K562 (cell line): ENCODE measurements at places on chromosomes 6 and 20.
A peak's percentile ranks its signal among the peaks of the same experiment; 100 is the strongest.

GRCh38 chr6:53295176-53295575 lies 53.6 kb downstream of the ELOVL5 start:
- DNase-seq, result no peak

DNA sequence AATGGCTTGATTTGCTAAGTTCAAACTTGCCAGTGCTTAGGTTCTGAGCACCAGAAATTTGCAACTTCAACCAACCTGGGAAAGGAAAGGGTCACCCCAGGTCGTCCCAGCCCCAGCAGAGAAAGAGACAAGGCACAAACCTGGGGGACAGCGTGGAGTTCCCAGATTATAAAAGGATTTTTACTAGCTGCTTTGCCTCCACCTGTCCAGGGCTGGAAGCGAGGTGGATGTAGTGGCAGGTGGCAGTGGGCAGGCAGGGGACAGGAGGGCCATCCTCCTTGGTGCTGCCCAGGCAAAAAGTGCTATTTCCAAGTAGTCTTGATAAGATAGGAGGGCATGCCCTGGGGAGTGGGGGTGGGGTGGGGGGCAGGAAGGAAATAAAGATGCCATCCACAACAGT lies 4.9 kb downstream of the PAX1 start:
- DNase-seq, result no peak

DNA sequence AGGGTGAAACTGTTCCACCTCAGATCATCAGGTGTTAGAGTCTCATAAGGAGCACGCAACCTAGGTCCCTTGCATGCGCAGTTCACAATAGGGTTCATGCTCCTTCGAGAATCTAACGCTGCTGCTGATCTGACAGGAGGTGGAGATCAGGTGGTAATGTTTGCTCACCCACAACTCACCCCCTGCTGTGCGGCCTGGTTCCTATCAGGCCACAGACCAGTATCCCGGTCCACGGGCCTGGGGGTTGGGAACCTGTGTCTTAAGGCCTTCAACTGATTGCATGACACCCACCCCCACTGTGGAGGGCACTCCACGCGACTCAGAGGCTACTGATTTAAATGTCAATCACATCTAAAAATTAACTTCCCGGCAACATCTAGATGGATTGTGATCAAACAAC lies 411.2 kb upstream of the SULF2 start:
- DNase-seq, result no peak

DNA sequence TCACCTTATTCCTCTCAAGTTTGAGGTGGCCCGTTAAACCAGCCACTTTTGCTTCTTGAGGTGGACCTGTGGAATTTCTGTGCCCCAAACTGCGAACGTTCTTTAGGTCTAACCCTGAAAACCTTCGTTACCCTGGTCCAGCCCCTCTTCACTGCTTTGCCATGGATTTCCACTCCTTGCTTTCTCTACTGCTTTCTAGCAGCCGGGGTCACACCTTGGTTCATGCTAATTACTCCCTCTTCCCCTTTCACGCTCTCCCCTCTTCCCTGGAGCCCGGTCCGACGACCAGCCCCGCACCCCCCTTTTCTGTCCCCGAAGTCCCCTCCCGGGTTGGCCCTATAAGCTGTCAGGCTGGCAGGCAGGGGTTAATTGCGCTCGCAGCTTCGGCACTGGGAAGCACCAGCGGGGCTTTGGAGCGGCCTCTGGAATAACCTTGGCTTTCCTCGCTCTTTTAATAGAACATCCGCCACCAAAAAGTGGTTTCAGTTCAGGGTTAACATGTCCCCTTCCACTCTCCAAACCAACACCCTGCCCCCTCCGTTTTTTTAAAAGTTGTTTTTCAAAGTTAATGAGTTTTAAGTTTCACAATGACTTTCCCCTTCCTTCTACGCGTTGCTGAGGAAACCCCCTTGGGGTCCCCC lies 1.4 kb upstream of the HIVEP1 start:
- DNase-seq, result peak; percentile 31

DNA sequence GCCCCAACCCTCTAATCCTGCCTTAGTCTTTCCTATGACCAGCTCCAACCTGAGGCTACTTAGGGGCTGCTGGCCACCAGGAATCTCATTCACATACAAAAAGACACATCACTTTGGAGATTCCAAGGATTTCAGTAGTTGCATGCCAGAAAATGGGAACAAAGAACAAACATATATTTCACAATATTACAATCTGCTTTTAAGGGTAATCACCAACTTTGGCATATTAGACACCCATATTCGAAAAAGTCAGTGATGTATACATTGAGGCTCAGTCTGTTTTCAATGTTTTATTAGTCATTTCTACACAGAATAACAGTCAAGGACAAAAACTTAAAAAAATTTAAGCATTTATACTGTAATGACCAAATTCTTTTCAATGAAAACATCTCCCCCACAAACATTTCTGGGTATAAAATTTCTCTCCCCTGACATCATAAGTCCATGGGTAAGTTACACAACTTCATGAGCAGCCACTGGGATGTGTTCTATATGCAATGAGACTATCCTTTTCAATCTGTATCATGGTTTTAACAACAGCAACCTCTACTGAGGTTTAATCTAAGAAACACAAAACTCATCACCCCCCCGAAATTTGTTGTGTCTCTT lies 103.5 kb downstream of the MAP7 start:
- no peak for DNase-seq

- no peak for DNase-seq
Measured at GRCh38 chr6:1153696-1154245, 158.1 kb upstream of the FOXQ1 start.

DNA sequence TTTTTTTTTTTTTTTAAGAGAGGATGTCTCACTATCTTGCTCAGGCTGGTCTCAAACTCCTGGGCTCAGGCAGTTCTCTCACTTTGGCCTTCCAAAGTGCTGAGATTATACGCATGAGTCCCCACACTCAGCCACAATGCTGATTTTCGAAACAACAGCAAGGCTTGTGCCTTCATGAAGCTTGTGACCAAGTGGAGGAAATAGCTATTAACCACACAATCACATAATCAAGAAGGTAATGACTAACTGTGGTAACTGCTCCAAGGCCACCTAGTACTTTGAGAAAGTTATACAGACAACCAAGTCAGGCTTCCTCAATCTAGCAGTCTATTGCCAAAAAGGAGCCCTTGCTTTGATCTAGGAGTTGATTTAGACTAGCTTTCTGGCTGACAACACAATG lies 46.3 kb downstream of the SOD2 start:
- DNase-seq, result no peak

DNA sequence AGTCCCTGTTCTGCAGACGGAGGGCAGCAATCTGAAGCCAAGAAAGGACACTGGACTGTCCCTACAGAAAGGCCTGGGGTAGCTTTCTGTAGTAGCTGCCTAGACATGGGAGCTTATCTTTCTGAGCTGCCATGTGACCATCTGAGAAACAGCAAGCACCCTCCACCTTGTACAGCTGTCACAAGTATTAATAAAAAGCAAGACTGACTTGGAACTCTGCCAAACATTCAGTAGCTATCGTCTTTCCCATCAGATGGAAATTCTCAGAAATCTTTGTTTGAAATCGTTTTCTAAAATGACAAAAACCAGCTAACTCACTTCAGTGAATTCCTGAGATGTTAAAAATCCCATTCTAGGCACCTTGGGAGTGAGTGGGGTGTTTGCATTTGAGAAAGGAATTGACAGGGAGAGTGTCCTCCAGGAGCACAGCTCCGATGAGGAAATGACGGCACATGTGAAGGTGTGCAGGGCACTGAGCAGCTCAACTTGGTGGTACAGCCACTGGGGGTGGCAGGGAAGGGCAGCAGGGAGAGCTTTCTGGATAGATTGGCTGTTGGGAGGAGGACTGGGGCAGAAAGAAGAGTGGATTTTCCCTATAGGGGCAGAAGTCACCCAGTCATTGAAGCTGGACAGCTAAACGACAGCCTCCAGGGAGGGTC lies 24.5 kb downstream of the ACSS1 start:
- no peak for DNase-seq

DNA sequence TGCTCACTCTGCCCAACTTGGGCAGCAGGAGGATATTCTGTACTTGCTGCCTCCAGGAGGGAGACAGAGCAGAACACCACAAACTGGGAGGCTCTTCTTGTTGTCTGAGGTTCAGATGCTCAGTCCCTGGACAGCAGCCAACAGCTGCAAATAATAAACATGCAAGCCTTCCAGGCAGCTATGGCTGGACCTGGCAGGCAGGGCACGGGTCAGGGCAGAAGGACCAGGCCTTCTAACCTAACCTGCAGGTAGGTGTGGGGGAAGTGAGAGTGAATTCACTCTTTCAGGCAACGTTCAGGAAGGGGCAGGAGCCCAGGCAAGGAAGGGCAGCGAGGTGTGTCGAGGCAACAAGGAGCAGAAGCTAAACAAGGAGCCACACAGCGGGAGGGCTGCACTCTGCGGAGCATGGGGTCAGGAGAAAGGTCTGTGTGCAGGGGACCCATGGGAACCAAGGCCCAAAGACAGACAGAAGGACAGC lies 31.5 kb downstream of the NINL start:
- DNase-seq, result no peak

DNA sequence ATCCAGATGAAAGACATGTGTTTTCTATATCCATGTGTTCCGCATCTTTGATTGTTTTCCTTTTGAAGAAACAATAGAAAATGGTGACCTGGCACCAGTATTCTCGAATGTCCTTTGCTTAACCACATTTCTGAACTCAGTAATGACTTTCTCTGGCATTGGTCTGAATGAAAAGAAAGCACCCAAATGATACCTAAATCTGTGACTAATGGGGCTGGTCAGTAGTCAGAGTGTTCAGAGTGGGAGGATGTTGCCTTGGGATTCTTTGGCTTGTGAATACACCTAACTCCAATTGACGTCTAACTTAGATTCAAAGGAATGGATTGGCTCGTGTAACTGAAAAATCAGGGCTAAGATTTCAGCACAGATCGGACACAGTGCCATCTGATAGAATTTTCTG lies 27.1 kb downstream of the PARD6B start:
- DNase-seq, result no peak

- DNase-seq, result no peak
Measured at GRCh38 chr6:52016915-52017748, 70.3 kb downstream of the PKHD1 start.

- no peak for DNase-seq
Measured at GRCh38 chr6:107353773-107354382, 105.5 kb downstream of the PDSS2 start.

GRCh38 chr6:149895833-149896271 lies 2.1 kb downstream of the RAET1E start:
- peak; percentile 7 for DNase-seq

DNA sequence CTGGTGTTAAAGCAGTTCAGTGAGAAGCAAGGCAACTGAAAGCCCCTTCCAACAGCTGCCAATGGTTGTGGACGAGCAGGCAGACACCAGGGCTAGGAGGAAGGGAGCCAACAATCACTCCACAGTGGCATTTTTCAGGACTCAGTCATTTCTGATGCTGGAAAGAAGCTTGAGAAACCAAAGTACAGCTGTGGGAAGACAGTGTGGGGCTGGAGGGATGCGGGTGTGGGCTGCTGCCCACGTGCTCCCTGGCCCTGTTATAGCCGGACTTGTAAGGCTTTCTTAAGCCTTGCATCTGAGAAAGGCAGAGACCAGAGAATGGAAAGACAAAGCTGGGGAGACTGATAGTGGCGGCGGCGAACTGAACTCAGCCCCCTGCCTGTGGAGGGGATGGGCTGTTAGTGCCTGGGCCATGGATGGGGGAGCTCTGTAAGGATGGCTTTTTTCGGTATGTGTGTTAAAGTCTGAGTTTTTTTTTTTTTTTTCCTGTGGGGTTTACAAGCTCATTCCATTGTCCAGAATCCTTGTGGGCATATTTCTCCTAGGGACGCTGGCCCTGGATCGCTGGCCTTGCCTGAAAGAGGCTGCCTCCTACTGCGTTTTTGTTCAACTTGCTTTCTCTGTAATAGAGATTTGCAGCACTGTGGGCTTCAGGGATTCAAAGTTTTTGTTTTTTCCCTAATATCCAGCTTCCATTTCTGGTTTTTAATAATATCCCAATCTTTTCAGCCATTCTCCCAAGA lies 91.7 kb downstream of the GJA10 start:
- peak; percentile 27 for DNase-seq

- no peak for DNase-seq
Measured at GRCh38 chr6:133590814-133591213, 298.1 kb upstream of the TCF21 start.

DNA sequence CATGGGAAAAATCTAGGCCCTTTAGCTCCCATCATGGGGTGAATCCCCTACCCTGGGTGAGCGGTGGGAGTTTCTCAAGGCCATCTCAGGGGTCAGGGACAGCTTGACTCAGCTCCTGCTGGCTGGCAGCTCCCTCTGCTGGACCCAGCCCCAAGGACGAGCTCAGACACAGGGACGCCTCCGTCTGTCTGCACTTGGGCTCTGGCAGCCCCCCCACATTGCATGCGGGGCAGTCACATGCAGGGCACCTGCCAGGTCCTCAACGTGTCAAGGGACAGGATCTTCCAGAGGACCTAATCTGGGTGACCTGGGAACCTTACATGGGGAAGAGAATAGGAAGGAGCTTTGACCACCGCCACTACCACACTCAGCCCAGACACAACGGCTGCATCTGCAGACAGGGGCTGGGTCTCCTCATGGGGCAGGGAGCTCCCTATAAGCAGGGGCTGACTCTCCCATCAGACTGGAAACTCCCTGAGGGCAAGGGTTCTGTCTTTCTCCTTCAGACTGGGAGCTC lies 173.4 kb downstream of the MRPL14 start:
- DNase-seq, result no peak

- DNase-seq, result no peak
Measured at GRCh38 chr20:10217721-10218410, 764 bp upstream of the SNAP25 start.
